ENCODE measurements at places on chromosomes 7 and 10.

DNA sequence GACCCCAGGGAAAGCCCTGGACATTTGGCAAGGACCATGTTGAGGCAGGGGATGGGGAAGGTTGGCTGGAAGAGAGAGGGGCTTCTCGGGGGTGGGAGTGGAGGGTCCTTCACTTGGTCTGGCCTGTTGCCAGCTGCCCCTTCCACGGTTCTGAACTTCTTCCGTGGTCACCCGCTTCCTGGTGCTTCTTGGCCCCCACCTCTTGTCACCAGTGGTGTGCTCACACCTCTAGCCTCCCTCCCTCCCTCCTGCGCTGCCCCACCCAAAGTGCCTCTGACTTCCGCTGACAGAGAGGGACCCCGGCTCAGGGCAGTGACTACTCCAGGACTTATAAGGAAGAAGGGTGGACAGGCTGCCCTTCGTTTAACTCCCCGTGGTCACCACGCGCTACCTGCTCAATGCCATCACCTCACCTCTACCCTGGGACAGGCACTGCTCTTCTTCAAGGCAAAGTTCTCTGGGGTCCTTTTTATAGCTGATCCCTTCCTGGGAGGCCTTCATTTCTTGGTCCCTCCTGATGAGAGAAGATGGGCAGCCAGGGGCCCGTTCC, at the start of gene MUC12:
MUC12 (plus strand) TSS at position 500 of the 550 bp plus-strand sequence. CDS start 58 bp downstream, outside the sequence.
- no peak for DNase-seq

DNA sequence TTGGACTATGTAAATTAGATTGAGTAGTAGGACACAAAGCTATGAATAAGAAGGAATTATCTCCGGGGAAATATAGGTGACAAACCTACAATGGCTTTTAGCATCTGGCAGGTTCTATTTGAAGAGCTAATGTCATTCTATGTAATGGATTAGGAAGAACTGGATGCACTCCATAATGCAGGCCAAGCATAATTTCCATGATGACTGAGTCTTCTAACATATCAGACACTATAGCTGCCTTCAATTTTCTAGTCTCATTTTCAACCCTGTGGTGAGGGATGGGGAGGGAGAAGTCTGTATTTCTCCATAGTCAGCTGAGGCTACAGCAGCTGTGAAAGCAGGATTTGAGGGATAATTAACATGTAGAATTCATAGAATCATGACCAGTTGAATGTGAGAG, 390.4 kb upstream of the LRRTM3 start:
- DNase-seq = no peak

DNA sequence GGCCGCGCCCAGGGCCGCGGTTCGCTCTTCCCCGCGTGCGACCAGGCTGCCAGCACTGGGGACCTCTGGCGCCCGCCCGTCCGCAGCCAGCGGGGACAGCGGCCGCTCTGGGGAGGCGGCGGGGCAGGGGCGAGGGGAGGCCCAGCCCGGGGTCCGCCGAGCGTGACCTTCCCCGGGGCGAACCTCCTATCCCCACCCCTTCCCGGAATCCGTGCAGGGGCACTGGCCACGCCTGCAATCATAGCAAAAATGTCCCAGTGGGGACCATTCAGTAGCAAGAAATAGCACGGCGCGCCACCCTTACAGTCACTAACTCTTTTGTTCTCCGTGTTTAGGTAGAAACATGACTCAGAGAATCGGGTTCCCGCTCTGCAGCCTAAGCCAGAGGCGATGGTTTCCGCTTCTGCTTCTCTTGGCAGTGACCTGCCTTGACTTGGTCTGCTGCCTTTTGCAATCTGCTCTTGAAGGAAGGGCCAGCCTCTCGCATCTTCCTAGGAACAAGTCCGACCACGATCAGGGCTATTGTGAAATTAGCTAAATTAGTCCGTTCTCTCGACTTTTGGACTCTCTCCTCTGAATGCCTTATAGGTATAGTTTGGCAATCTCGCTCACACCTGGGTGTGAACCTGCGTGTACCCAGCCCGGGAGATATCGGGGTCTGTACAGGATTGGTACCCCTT, 79.3 kb upstream of the ACBD5 start:
- DNase-seq = no peak

DNA sequence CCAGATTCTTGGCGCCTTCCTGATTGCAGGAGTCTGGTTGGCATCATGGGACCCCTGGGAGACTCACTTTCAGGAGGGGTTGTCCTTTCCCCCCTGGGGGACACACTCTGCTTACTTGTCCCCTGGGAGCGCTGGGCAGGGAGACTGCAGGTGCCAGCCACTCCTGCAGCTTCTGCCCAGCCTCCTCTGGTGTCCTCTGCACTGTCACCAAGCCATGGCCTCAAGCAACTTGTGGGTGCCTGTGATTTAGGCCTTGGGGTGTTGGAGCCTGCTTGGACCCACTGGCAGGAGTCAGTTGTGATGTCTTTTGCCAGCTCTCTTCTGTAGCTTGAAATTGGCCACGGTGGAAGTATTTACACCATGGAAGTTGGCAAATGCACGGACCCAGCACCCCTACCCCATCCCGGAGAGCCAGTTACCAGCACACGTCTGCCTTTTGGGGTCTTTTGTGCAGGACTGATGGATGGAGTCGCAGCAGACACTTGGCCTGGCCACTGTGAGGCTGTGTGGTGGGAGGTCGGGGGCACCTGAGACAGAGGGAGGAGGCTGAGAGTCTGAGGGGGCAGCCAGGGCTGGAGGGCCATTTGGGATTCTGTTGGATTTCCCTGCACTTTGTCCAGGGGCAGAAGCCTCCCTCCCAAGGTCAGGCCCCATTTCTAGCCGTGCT, 104.7 kb downstream of the LHPP start:
- no peak for DNase-seq

- no peak for DNase-seq
Measured at GRCh38 chr7:11182736-11183135, 209.1 kb downstream of the PHF14 start.

DNA sequence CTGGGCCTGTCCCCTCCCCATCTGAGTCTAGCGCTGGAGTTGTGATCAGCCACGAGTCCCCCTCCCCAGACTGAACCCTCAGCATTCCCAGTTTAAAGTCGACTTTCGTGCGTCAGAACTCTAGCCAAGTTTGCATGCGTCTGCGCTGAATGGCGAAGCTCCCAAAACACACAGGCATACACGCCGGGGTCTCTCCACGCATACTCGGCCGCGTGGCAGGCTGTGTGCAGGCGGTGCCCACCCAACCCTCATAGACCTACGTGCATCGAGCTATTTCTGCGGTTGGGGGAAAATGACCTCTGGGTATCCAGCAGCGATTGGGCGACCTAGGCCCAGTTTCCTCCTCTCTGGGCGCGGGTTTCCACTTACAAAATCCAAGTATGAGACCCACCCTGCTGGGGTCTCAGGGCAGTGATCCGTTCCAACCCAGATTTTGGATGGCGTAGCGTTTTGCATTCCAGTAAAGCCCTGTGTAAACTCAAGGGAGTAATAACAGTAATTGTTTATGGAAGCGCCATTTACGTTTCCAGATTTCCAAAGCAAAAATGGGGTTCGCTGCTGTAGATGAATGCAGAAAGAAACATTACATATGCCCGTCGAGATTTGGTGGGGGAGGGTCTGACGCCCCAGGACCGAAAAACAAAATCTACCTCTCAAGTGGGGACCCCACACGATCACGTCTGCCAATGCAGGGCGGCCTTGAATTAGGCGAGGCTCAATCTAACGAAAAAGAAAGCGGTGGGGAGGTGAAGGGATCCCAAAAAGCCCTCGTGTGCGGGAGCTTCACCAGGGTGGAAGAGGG, 2.0 kb upstream of the HMX3 start:
- DNase-seq = no peak

DNA sequence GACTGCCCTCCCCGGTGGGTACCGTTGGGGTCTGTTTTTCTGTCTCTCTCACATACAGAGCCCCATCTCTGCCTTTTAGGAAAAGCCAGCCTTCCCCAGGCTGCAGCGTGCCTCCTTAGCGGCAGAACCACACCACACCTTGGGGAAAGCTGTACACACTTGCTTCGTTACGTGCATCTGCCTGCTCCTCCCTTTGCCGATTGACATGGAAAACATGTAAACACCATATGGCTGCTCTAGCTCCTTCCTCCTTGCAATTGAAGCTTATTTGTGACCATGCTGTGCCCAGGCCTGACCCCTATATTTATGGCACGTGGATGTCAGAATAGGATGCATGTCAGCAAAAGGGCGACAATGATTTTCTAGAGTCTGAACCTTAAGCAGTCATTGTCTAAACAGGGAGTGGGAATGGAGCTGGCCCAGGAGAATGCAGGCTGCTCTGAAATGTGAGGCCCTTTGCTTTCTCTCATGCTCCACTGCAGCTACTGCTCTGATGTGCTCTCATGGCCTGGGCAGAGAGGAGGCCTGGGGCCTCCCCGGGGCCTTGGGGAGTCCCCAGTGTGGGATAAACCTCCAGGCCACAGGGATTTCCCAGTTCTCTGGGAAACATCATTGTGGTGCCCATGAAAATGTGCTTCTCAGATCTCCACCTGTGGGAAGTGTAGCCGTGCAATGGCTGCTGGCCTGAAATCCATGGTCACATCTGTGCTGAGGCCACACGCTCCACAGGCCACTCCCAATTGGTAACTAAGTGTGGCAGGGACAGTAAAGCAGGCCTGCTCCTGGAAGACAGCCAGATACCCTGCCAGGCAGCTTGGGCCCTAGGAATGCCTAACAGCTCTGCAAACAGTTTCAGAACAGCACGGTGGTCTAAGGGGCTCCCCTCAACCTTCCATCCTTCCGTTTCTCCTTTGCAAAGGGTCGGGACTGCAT, 18.6 kb downstream of the PDE6C start:
- DNase-seq = no peak

DNA sequence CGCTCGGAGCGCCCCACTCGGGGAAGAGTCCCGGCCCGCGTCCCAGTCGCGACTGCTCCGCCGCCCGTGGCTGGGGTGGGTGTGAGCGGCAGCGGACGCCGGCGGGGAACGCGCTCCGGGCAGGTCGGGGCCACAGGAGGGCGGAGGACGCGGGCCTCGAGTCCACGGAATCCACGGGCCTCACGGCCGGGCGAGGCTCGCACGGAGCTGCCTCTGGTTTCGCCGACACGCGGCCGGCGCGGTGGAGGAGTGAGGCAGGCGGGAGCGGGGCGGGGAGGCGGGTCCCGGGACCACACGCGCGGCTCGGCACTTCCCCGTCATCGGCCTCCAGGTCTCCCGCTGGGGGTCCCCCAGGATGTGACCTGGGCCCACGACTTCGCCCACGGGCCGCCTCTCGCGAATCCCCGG, 533 bp upstream of the NKX6-2 start:
- no peak for DNase-seq

DNA sequence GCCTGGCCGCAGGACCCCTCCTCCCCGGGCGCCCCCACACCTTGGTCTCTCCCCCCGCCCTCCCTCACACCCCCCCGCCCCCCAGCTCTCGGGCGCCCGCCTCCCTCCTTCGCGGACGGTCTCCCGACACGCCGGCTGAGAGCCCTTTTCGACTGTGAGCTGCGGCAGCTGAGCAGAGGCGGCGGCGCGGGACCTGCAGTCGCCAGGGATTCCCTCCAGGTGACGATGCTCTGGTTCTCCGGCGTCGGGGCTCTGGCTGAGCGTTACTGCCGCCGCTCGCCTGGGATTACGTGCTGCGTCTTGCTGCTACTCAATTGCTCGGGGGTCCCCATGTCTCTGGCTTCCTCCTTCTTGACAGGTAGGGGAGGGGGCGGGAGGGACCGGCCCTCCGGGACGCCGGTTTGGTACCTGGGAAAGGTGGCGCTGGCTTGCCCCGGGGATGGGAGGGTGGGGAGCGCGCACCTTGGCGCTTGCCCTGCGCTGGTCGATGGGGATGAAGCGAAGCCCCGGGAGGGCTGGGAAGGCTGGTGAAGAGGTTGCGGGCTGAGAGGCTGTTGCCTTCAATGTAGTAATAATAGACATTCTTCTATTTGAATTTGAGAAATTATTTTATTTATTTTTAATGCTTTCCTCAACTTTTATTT, at the start of gene BMPER:
BMPER (plus strand) TSS at position 151 of the 644 bp plus-strand sequence; CDS start at position 226, 75 bp downstream.
- DNase-seq = no peak

DNA sequence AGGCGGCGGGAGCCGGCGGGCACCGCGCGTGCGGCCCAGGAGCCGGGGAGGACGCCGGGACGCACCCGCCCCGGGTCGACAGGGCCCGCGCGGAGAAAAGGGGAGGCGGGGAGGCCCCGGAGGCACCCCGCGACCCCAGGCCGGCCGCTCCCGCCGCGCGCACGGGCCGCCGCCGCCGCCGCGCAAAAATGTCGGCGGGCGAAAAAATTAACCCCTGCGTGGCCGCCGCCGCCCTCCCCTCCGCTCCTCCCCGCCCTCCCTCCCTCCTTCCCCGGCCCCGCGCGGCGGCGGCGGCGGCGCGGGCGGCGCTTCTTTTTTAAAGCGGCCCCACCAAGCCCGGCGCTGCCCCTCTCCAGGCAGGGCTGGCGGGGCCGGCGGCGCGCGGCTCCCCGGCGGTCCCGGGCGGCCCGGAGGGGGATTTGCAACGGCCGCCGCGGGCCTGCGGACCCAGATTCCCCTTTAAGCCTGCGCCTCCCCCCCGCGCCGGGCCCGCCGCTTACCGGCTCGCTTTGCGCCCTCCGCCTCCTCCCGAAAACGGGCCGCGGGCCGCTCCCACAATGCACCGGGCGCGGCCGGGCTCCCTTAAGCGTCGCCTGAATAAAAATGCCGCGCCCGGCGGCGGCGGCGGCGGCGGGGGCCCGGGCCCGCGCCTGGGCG, 465 bp downstream of the SEPHS1 start:
- DNase-seq = peak; percentile 55

GRCh38 chr7:103856929-103857328, 132.5 kb downstream of the RELN start:
- DNase-seq = no peak

GRCh38 chr7:42720991-42721796, 190.7 kb downstream of the C7orf25 start:
- DNase-seq = no peak

DNA sequence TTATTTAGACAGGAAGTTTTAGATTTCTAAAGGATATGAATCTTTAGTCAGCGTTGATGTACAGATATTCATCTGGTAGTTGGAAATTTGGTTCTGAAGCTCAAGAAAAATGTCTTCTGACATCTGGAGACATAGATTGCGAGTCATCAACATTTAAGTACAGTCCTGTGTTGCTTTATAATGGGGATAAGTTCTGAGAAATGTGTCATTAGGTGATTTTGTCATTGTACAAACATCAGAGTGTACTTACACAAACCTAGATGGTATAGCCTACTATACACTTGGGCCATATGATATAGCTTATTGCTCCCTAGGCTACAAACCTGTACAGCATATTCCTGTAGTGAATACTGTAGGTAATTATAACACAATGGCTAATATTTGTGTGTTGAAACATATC, 49.6 kb upstream of the UBN2 start:
- no peak for DNase-seq

DNA sequence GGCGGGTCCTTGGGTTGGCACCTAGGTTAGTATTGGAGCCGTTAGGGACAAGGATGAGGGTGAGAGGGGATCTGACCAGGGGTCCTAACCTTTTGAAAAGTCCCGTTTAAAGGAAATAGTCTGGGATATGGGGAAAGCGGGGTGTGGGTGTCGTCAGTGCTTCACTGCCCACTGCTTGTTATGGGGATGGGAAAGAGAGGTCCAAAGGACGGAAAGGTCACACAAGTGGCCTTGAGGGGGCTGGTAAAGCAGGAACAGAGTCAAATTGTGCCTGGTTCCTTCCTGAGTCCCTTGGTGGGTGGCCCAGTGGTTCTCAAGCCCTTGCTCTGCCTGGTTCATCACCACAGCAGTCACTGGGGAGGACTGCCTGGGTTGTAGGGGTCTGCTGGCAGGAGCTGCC, 2.6 kb upstream of the ZNF775 start:
- no peak for DNase-seq

Data from stimulated activated CD8-positive, alpha-beta memory T cell treated with anti-CD3 and anti-CD28 coated beads, Interleukin-4, amount 100 ng/mL, for 4 hours (primary cell).